ENCODE measurements at places on chromosomes 2 and 18.

DNA sequence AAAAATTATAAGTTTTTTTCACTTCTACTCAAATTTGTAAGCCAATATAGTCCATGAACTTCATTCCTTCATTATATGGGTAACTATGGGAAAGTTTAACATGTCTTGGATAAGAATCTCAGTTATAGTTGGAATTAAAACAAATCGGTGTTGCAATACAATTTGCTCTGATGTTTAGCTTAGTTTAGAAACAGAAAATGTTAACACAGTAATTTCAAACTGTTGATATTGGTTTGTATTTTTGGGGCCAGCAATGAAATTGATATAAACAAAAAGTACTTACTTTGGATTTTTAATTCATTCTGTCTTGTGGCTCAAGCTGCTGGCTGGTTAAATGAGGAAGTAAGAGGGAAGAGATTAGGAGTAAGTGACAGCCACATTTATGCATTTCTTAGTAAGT, 368.5 kb upstream of the NT5C1B start:
- DNase-seq = no peak

- DNase-seq = peak; percentile 64
These were observed 245.0 kb upstream of the FN1 start for GRCh38 chr2:215680605-215681598.

DNA sequence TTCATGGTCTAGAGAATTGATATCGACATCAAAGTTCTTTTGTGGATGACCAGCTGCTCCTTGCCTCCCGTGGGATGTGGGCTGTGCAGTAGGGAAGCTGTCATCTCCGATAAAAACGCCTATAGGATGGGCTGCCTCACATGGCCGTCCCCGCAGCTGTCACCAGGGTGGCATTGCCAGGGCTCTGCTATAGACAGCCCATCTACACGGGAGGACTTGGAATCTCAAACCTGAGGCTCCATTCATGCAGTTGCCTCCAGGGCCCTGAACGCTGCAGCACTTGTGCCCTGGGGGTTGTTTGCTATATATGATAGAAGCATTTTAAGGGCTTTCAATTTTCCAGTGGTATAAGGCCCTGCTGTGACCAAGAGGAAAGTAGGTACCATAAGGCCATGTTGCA, 183.1 kb downstream of the MYCN start:
- no peak for DNase-seq

GRCh38 chr2:112048236-112048592, 6.9 kb upstream of the TMEM87B start:
- DNase-seq = no peak

DNA sequence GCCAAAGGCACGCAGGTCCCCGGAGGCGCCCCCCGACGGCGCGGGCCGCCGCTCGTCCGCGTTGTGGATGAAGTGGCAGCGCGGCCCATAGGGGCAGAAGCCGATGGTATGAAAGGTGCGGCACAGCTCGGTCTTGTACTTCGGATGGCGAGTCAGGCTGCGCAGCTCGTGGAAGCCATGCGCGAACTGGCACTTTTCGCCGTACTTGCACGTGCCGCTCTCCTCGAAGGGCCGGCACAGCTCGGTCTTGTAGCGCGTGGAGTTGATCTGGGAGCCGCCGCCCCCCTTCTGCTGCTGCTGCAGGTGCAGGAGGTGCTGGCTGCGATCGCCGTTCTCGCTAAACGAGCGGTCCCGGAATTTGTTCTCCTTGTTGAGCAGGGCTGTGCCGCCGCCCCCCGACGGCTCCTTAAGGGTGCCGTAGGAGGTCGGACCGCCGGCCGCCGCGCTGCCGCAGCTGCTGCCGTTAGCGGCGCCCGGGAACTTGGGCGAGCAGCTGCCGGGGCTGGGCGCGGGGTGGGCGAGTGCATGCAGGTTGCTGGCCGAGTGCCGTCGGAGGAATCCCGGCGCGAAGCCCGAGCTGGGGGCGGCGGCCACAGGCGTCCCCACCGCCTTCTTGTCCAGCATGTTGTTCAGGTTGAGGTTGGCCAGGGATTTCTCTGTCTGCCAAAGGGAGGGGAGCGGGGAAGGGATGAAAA, 1.2 kb downstream of the ZFP36L2 start:
- DNase-seq = no peak

DNA sequence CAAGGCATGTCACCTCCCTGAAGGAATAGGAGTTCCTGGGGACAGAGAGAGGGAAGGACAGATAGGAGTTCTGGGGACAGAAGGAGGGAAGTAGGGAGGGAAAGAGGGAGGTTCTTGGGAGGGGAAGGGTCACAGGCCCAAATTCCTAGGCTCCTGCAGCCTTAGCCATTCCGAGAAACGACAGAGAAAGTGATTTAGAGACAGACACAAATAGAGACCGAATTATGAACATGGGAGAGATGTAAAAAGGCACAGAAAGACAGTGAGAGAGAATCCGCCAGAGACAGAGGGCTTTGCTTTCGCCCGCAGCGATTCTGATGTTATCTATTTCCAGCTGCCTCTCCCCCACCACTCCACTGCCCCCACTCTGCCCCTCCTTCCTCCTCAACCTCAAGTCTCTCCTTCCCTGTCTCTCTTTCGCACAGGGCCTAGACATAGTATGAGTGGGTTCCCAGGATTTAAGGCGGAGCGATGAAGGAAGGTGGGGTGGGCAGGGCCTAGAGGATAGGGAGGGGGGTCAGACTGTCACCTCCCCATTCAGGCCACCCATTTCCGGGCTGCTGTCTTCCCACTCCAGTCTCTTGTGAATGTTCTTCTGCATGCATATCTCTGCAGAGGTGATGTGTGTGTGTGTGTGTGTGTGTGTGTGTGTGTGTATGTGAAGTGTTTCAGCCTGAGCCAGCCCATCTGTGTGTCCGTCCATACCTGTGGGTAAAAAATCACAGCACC, 3.3 kb upstream of the WNT6 start:
- no peak for DNase-seq

GRCh38 chr2:120517751-120518469, 172.0 kb downstream of the INHBB start:
- no peak for DNase-seq

GRCh38 chr2:196821195-196821594, 12.0 kb upstream of the C2orf66 start:
- DNase-seq = peak; percentile 29

DNA sequence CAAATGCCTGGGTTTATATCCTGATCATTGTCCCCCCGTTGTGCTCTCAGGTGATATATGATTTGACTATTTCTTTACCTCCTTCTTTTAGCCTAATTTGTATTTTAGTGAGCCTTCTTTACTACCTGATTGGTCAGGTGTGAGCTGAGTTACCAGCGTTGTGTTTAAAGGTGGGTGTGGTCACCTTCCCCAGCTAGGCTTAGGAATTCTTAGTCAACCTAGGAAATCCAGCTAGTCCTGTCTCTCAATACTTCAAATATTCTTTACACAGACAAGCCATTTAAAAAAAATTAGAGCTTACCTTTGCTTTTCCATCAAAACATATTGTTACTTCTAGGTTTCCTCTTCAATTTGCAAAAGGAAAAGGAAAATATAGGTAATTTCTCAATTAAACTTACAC, 30.2 kb downstream of the KYNU start:
- DNase-seq = no peak

GRCh38 chr2:147531269-147531668, 313.6 kb upstream of the ACVR2A start:
- no peak for DNase-seq

GRCh38 chr2:32715391-32715841, 87.6 kb downstream of the TTC27 start:
- DNase-seq = peak; percentile 15

- no peak for DNase-seq
These were observed 154.8 kb downstream of the RNF144A start for GRCh38 chr2:7071916-7072556.

DNA sequence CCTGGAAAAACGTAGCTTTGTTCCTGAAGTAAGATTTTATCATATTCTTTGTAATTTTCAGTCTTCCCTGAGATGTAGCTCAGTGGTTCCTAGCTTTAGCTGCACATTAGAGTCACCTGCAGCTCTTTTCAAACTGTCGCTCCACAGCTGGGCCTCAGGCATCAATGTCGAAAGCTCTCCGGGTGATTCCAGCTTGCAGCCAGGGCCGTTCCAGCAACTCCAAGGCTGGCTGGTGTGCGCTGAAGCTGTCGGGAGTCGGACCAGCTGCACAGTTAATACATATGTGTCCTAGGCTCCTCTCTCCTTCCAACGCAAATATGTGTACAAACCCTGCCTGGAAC, 609 bp upstream of the ZNF2 start:
- no peak for DNase-seq

DNA sequence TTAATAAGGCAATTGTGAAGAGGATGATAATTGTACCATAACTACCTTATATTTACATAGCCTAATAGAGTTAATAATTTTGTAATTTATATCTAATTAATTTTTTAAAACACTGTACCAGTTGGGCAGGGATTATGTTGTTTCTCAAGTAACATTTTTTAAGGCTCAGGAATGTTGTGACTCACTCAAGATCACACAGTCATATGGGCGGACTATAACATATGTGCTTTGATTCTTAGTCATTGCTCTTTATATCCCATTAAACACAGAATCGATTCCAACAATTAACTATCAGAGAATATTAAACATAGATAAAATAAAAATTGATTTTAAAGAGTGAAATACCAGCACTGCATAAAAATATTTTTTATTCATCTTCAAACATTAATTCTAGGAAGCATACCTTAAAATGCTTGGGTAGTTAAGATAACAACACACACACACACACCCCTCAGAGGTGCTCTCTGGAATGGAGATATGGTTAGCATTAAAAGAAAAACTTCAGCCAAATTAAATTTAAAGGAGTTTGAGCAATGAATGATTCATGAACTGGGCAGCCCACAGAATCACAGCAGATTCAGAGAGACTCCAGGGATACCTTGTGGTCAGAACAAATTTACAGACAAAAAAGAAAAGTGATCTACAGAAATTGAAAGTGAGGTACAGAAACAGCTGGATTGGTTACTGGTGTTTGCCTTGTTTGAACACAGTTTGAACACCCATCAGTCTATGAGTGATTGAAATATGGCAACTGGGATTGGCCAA, 869.4 kb upstream of the ID2 start:
- DNase-seq = peak; percentile 44

DNA sequence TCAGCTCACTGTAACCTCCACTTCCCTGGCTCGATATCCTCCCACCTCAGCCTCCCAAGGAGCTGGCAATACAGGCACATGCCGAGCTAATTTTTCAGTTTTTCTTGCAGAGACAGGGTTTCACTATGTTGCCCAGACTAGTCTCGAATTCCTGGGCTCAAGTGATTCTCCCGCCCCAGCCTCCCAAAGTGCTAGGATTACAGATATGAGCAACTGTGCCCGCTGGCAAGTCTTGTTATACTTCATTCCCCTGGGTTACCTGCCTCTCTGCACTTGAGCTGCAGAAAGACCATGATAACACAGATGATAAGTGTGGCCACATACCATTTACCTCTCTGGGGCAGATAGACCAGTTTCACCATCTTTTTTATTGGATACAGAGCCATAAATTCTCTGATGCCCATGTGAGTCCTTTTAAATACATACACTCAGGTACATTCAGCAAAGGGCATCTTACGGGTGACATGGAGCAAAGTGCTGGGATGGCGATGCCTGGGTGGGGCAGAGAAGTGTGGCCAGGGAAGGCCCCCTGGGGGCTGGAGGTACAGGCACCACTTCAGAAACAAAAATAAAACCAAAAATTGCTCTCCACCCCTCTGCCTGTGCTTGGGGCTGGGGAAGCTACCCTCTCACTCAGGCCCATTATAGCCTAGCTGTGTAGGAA, 20.4 kb downstream of the CCT7 start:
- DNase-seq = no peak

- DNase-seq = no peak
These were observed 35.7 kb downstream of the STK39 start for GRCh38 chr2:168211664-168212163.

Measured in AG20443 (cell line).